ENCODE measurements at places on chromosomes 13 and 19.

- no peak for DNase-seq
Observed at GRCh38 chr19:35316560-35316959, 12.4 kb upstream of the CD22 start.

DNA sequence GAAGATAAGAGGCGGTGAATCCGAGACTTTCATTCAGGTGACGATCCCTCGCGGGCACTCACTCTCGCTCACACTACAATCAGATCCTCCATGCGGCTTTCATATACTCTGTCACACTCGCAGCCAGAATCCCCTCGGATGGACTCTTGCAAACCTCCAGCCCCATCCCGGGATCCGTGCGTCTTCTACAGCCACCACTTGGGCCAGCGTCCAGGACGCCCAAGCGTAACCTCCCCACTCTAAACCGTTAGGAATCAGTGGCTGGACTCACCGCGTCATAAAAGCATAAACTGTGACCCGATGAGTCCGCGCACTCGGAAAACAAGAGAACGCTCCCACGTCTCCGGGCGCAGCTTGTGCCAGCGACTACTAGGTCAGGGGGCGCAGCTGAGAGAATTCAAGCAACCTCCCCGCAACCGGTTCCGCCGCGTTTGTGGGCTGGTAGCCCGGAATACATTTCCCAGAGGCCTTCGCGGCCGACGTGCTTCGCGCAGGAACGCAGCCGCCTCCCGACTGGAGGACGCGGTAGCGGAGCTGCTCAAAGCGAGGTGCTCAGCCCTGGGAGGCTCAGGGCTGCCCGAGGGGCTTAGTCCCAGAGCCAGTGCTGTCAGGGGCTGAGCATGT lies 27.6 kb downstream of the ZNF607 start:
- peak; percentile 57 for DNase-seq

- no peak for DNase-seq
Observed at GRCh38 chr13:32548837-32549236, 10.2 kb upstream of the N4BP2L2 start.

DNA sequence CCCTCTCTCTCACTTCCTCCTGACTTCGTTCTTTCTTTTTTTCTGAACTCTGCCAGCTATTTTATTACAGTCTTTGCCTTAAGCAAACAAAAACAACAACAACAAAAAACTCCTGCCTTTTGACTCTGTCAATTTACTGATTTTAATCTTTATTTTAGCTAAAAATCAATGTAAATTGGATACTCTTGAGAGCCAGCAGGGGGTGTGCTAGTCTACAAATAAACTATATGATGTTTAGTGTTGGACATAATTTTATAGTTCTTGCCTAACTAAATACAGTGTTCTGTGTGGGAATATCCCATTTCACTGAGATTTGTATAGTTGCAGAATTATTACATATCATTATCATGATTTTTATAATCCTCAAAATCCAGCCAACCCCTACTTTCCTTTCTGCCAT lies 1199.9 kb upstream of the SPRY2 start:
- no peak for DNase-seq

GRCh38 chr19:46371371-46371901 lies 24.5 kb downstream of the PPP5C start:
- DNase-seq = no peak

- DNase-seq = no peak
Observed at GRCh38 chr13:76868371-76868770, 17.8 kb downstream of the KCTD12 start.

- DNase-seq = no peak
Observed at GRCh38 chr13:95050800-95051615, 250.2 kb downstream of the ABCC4 start.

GRCh38 chr19:53664152-53664551 lies 32.4 kb downstream of the DPRX start:
- no peak for DNase-seq

DNA sequence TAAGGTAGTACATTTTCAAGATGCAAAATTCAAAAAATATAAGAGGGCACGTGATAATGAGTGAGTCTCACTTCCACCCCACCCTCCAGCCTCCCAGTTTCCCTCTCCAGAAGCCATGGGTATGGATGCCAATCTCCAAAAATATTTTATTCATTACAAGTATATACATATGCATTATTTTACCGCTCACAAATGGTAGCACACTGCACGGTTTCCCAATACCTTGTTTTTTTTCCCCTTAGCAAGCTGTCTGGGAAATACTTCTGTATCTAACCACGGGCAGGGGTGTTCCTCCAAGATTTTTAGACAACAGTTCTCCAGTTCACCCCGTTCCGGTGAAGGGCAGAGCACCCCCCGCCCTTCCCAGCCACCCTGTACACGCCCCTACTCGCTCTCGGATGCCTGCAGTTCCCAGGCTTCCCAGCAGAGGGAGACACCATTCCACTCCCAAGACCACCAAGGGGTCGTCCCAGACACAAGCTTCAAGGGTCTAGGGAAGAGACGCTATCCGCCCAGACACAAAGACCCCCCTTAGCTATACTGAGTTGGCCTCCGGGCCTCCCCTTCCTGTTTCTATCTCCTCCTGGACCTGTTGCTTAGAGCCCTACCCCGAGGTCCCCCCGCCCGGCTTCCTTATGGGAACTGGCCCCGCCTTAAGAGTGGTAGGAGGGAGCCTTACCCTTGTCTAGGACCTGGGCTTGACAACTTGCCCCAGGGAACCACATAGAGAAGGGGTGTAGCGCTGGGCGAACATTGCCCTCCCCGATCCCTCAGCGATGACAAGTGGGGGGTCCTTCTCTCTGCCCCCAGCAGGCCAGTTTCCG lies 1.1 kb upstream of the FXYD3 start:
- DNase-seq = peak; percentile 45

- DNase-seq = no peak
Observed at GRCh38 chr19:46913852-46914430, 53.1 kb downstream of the ARHGAP35 start.

DNA sequence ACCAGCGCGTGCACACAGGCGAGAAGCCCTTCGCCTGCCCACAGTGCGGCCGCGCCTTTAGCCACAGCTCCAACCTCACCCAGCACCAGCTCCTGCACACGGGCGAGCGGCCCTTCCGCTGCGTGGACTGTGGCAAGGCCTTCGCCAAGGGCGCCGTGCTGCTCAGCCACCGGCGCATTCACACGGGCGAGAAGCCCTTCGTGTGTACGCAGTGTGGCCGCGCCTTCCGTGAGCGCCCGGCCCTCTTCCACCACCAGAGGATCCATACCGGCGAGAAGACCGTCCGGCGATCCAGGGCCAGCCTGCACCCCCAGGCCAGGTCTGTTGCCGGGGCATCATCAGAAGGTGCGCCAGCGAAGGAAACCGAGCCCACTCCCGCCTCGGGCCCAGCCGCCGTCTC lies 4.4 kb upstream of the ZNF446 start:
- DNase-seq = no peak

DNA sequence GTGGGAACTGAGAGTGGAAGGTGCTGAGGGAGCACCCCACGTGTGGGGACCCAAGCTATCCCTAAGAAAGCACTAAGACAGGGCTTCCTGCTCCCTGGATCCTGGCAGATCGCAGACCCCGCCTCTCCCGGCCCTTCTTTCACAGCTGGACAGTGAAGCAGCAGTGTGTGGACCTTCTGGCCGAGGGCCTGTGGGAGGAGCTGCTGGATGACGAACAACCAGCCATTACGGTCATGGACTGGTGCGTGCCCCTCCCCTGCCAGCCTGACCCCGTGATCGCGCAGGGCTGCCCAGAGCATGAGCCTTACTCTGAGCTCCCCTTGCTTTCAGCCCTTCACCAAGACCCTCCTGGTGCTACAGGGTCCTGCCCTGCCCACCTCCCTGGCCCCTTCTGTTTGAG lies 2.3 kb downstream of the NCCRP1 start:
- DNase-seq = no peak

DNA sequence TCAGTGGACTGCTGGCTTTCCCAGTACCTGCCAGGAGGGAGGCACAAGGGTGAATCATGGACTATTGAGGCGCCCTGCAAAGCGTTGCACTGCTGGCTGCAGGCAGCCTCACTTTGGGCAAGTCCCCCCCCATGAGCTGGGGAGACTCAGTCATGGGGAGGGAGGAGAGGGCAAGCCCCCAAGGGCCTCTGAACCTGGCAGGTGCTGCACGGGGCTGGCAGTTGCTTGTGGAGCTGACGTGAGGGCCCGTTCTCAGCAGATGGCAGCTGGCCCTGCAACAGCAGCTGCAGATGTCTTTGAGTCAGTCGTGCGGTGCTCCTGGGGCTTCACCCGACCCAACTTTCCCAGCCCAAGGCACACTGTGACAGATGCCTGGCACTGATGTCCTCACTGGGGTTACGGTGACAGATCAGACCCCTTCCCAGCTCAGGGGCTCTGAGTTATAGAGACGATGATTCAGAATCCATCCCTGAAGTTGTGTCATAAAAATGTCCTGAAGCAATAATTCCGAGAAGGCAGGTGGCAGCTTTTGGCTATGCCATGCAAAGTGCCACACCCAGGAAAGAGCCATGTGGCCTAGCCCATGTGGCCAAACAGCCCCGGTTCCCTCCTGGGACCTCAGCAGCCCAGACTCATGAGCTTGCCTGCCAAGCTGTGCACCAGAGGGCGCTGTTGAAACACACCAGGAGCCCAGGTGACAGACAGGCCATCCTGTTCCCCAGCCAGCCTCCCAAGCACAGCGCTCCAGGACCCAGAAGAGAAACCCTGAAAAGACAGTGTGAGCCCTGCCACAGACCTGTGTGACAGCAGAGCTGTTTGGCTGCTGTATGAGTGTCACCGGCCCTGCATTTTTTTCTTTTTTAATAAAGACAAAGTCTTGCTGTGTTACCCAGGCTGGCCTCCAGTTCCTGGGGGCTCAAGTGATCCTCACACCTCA lies 53.6 kb upstream of the LDLR start:
- peak; percentile 65 for DNase-seq
